Suprapubic skin (tissue), 4 donors: ENCODE measurements at places on chromosomes 7 and 10.

DNA sequence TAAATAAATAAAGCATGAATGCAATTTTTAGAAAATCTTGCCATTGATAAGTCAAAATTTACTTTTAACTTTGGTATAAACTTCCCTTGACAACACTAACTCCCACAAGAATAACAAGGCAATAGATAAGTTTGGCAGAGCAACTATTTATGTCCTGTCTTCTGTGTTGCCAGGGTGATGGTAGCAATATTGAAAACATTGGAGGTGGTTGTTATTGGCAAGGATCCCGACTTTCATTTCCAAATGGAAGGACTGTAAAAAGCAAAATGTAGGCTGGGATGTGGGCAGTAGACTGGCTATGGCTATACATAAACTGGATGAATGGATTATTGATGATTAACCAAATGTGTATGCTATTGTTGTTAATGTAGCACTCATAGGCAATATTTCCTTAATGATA, 134.9 kb upstream of the CACNA2D1 start:
- no peak for DNase-seq

GRCh38 chr10:28331841-28332240, 29.0 kb upstream of the MPP7 start:
- no peak for DNase-seq

GRCh38 chr10:53601260-53601875, 828.8 kb upstream of the MBL2 start:
- no peak for DNase-seq

- DNase-seq, result no peak
Measured at GRCh38 chr7:90879924-90880323, 283.8 kb downstream of the CDK14 start.

DNA sequence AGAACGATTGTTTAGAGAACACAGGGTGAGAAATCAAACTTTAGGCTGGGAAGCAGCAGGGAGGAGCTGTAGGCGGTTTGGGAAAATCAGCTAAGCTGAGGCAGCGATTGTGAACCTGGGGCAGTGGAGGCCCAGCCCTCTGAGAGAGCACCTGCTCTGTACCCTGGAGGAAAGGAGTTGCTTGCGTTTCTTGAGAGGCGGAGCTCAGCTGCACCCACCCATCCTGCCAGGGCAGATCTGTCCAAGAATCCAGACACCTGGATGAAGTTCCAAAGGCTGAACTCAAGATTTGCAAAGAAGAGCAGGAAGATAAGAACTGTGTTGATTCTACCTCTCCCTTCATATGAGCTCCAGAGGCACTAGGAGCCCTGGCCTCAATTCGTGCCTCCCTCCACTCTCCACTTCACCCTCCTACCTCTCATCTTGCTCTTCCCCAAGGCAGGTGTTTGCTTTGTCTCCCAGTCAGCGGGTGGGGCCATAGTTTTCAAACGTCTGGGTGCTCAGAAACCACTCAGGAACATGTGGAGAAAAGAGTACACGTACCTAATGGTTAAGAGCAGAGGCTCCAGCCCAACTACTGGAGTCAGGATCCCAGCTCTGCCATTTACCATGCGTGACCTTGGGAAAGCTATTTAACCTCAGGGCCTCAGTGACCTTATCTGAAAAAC, 21.5 kb upstream of the TMEM213 start:
- DNase-seq, result peak; percentile 18
